ENCODE measurements at places on chromosomes 2 and 18. TPM values are rescaled to one million over a fixed set of nuclear protein-coding genes. Genes with fewer than 3 reads are reported as not detected.

GRCh38 chr2:23021311-23022120 is 363.5 kb upstream of the KLHL29 start:
- DNase-seq, result no peak

- no peak for DNase-seq
Measured at GRCh38 chr2:149188291-149188690, 142.1 kb upstream of the LYPD6 start.

DNA sequence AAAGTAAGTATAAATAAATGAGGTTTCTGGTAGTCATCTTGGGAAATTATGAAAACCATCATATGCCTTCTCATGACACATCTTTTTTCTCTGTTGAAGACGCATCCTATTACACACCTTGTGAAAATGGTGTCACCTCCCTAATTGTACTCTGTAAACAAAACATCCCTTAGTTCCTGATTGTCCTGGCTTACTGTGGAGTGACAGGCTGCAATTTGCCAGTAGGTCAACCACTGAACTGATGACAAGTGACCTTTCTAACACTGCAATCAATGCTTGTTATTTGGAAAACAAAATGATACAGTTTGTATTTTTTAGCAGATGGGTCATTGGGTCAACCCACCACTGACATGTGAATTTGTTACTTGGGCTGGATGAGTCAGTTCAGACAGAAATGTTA is 219.5 kb downstream of the PTPRM start:
- DNase-seq, result no peak

- no peak for DNase-seq
Measured at GRCh38 chr2:38145236-38145635, 69.3 kb upstream of the CYP1B1 start.

Gene AQP12B
- total RNA-seq, result not detected

Data from Calu3 (cell line).